ENCODE measurements at places on chromosomes 11 and 22. TPM values are rescaled to one million over a fixed set of nuclear protein-coding genes. Genes with fewer than 3 reads are reported as not detected.

LRRC51 gene
- 8.8 TPM for total RNA-seq

SCGB1D2 gene
- total RNA-seq: not detected

C2CD2L gene
- total RNA-seq: 5.6 TPM

POU2AF3 gene
- 0.73 TPM for total RNA-seq

DRD2 gene
- total RNA-seq: not detected

PSMA1 gene
- 195 TPM for total RNA-seq

CNTN5 gene
- not detected for total RNA-seq

GAL3ST1 gene
- total RNA-seq: 8.0 TPM

C22orf15 gene
- not detected for total RNA-seq

VPREB1 gene
- not detected for total RNA-seq

SLC22A9 gene
- total RNA-seq: not detected

DNAJB13 gene
- total RNA-seq: 0.46 TPM

RIC3 gene
- total RNA-seq: 2.0 TPM

KRTAP5-10 gene
- not detected for total RNA-seq

MRGPRE gene
- not detected for total RNA-seq

PIWIL4 gene
- total RNA-seq: 0.07 TPM

OR6A2 gene
- not detected for total RNA-seq

SERHL2 gene
- total RNA-seq: 0.25 TPM

KCNK4 gene
- not detected for total RNA-seq

UPK2 gene
- total RNA-seq: 0.84 TPM

MIAT gene
- 0.29 TPM for total RNA-seq

OR52R1 gene
- total RNA-seq: not detected

XKR3 gene
- total RNA-seq: not detected

PARVA gene
- 28.6 TPM for total RNA-seq

HEPN1 gene
- not detected for total RNA-seq

OR51E2 gene
- not detected for total RNA-seq

OR5P2 gene
- total RNA-seq: not detected

OR51E1 gene
- total RNA-seq: not detected

RTN3 gene
- total RNA-seq: 98.8 TPM

LYVE1 gene
- total RNA-seq: 0.13 TPM

KDM4E gene
- total RNA-seq: not detected

TTC38 gene
- total RNA-seq: 12.5 TPM

ABCG4 gene
- total RNA-seq: 0.39 TPM

FGF3 gene
- not detected for total RNA-seq

MUS81 gene
- 34.5 TPM for total RNA-seq

MAJIN gene
- not detected for total RNA-seq

FOLR1 gene
- total RNA-seq: 0.13 TPM

HTR3A gene
- total RNA-seq: not detected

LRRC56 gene
- 0.63 TPM for total RNA-seq

ANGPTL5 gene
- 0.05 TPM for total RNA-seq

CRYBB3 gene
- total RNA-seq: 0.22 TPM

OR52I2 gene
- total RNA-seq: not detected

PATE3 gene
- not detected for total RNA-seq

MUC6 gene
- total RNA-seq: not detected

NRGN gene
- 10.5 TPM for total RNA-seq

MRGPRX3 gene
- total RNA-seq: not detected

OR4A47 gene
- total RNA-seq: not detected

RBMXL2 gene
- not detected for total RNA-seq

OLFML1 gene
- not detected for total RNA-seq

MMP27 gene
- total RNA-seq: not detected

TRPM5 gene
- not detected for total RNA-seq

DGCR6L gene
- 44.7 TPM for total RNA-seq

UPB1 gene
- total RNA-seq: not detected

DPAGT1 gene
- 34.2 TPM for total RNA-seq

OOSP2 gene
- not detected for total RNA-seq

RASL10A gene
- total RNA-seq: 0.42 TPM

TMEM132A gene
- total RNA-seq: 160 TPM

ENTHD1 gene
- total RNA-seq: not detected
